Activated CD4-positive, alpha-beta T cell treated with anti-CD3 and anti-CD28 coated beads, Interleukin-2, Interleukin-4, amounts not matched to agents 100 ng/mL and 50 ng/mL, durations not matched to agents 16 hours and 8 hours (primary cell): ENCODE measurements at places on chromosomes 2 and 18.

DNA sequence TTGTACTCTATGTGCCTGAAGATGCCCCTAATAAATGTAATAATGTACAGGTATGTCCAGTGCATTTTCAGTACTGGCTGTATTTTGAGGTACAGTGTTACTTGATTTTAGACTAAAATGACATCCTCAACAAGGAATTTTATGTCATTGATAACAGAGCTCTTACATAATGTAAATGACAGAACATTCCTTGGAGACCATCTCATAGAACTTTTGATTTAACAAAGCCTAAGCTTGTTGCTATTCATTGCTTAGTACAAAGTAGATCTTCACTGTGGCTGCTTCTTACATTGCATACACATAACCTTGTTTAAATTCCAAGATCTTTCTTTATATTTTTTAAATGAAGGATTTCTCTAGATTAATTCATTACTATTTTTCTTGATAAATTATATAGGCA is 24.1 kb downstream of the DYNC1I2 start:
- no peak for DNase-seq

GRCh38 chr2:217804338-217804737 is 198.5 kb downstream of the TNS1 start:
- DNase-seq, result no peak

- DNase-seq, result no peak
Measured at GRCh38 chr2:202022755-202023154, 10.9 kb upstream of the FZD7 start.

GRCh38 chr2:156332284-156332533 is 312 bp downstream of the NR4A2 start:
- no peak for DNase-seq

- no peak for DNase-seq
Measured at GRCh38 chr2:39488450-39488849, 51.4 kb upstream of the MAP4K3 start.

GRCh38 chr2:235218486-235218907 is 266.7 kb downstream of the SH3BP4 start:
- no peak for DNase-seq

GRCh38 chr18:22309191-22309590 is 108.5 kb downstream of the CTAGE1 start:
- DNase-seq, result no peak
